ENCODE measurements at places on chromosomes 4 and X. TPM values are rescaled to one million over a fixed set of nuclear protein-coding genes. Genes with fewer than 3 reads are reported as not detected.
A peak's percentile ranks its signal among the peaks of the same experiment; 100 is the strongest.

ENPP6 gene
- 0.36 TPM for total RNA-seq

- H3K4me1 ChIP-seq = no peaks in the 10 kb centered on the region
- no peak overlapping the region for H3K27ac ChIP-seq
- no peak for DNase-seq
- H3K36me3 ChIP-seq = no peaks in the 10 kb centered on the region
- no peak overlapping the region for H3K4me3 ChIP-seq
These were observed 61.6 kb upstream of the GPM6A start for GRCh38 chr4:175873707-175874106.

DNA sequence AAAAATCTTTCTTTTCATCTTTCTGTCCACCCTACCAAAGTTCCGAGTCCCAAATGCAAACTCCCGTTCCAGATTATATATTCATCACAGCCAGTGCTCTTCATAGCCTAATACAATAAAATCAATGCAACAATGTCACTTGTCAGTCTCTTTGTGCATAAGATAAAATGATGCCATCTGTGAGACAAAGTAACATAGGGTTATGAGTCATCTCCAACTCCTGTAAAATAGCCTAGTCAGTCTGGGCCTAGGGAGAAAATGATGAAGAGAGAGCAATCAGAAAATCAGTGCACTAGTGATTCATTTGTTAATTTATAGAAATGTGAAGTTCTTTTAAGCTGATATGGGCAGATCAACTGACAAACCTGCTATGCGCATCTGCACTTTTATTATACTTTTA lies 689.1 kb upstream of the DIAPH2 start:
- DNase-seq = no peak
- no peak overlapping the region for H3K4me3 ChIP-seq
- no peaks in the 10 kb centered on the region for H3K27me3 ChIP-seq
- H3K36me3 ChIP-seq = no peaks in the 10 kb centered on the region
- H3K4me1 ChIP-seq = no peaks in the 10 kb centered on the region
- no peak overlapping the region for H3K27ac ChIP-seq

DNA sequence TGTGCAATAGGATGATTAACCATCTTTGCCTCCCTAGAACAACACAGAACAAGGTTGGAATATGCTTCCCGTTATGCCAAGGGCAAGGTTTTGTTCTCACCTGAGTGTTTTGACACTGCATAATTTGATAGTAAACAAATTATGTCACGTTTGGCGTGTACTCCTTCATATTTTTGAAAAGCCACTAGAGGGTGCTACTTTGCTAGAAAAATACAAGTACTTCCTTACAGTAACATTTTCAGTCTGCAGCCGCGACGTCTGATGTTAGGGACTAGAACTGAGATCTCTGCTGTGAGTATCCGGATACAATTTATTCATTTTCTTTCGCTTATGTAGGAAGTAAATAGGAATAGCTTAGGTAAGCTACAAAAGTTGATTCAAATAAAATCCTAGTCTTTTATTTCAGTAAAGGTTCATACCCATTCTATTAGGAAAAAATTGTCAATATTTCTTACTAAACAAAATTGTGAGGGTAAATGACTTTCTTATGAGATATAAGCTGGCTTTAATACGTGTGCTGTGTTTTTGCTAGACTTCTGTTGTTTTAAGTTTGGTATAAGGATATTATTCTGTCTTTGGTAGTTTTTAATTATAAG lies 181.1 kb upstream of the WDFY3 start:
- H3K27ac ChIP-seq = no peak overlapping the region
- H3K4me3 ChIP-seq = peak overlapping the region; percentile 3
- peak; percentile 80 for DNase-seq
- H3K36me3 ChIP-seq = no peaks in the 10 kb centered on the region

- no peaks in the 10 kb centered on the region for H3K36me3 ChIP-seq
- H3K27ac ChIP-seq = no peak overlapping the region
- no peak overlapping the region for H3K4me3 ChIP-seq
- peaks cover 18% of the 10 kb centered on the region for H3K4me1 ChIP-seq
- no peak for DNase-seq
- peaks cover 42% of the 10 kb centered on the region for H3K27me3 ChIP-seq
These were observed 687 bp upstream of the GRIA2 start for GRCh38 chr4:157219711-157220370.

Data from sigmoid colon (tissue), 7 donors.